ENCODE measurements at places on chromosomes 1 and 21. TPM values are rescaled to one million over a fixed set of nuclear protein-coding genes. Genes with fewer than 3 reads are reported as not detected.

The FLG2 gene
- total RNA-seq, result not detected

GRCh38 chr1:16926491-16927073 is 4.9 kb downstream of the CROCC start:
- H3K27me3 ChIP-seq, result peaks cover 4% of the 10 kb centered on the region
- H3K4me3 ChIP-seq, result no peak overlapping the region
- no peaks in the 10 kb centered on the region for H3K36me3 ChIP-seq
- DNase-seq, result no peak
- H3K27ac ChIP-seq, result no peak overlapping the region

DNA sequence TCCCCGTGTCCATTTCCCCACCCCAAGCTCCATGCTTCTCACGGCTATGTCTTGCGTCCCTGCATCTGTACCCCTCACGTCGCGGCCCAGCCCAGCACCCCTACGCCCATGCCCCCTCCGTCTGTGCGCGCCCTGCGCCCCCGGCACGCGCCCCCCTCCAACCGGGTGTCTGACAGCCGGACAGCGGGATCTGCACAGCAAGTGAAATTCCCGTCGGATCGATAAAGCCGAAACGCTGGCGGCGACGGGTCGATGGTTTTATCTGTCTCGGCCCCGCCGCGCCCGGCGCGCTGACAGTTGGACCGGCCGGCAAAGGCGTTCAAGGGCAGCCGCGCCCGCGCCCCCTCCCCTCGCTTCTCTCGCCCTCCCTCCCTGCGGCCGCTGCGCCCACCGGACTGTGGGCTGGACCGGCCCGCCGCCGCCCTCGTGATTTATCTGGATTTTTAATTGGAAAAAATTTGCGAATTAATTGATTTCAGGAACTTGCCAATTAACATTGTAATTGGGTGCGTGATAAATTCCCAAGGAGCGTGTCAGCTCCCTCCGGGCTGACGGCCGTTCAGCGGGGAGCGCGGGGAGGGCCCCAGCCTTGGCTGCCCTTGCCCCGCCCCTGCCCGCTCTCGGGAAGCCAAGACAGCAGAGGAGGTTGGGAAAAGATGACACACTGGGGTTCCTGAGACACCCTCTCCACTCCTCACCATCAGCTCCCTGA is 57.1 kb downstream of the TMEM53 start:
- no peaks in the 10 kb centered on the region for H3K36me3 ChIP-seq
- DNase-seq, result no peak
- no peak overlapping the region for H3K27ac ChIP-seq
- no peaks in the 10 kb centered on the region for H3K4me1 ChIP-seq

The SPRR2F gene
- total RNA-seq, result not detected

DNA sequence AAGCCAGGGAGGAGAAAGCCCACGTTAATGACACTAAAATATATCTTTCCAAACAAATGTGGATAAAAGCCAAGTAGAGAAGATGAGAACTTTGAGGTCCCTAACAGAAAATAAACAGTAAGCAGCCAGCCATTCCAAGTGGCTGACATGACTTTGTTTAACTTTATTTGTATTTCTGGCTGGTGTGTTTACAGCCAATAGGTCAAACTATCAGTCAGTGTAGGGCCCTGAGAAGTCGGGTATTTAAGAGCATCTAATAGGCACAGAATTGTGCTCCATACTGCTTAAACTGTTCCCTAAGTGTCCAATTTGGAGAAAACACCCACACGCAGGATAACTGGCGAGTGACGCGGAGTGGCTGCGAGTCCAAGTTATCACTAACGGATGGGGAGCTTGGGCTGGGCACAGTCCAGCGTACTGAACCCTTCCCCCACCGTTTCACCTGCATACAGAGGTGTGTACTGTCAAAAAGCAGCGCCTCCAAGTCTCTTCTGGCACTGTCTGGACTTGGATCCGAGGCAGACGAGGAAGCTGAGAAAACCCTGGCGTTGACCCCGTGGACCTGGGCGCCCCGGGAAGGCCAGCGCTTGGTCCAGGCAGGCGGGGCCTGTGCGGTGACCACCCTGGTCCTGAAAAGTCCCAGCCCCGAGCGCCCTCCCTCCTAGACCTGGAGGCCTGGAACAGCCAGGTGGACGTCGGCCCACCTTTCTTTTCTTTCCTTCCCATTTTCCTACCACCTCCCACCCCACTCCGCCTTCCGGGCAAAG is 662 bp upstream of the LGALS8 start:
- H3K4me3 ChIP-seq, result peak overlapping the region; percentile 99
- peak overlapping the region; percentile 100 for H3K27ac ChIP-seq
- peaks cover 42% of the 10 kb centered on the region for H3K4me1 ChIP-seq

The RHOU gene
- total RNA-seq, result 0.49 TPM

DNA sequence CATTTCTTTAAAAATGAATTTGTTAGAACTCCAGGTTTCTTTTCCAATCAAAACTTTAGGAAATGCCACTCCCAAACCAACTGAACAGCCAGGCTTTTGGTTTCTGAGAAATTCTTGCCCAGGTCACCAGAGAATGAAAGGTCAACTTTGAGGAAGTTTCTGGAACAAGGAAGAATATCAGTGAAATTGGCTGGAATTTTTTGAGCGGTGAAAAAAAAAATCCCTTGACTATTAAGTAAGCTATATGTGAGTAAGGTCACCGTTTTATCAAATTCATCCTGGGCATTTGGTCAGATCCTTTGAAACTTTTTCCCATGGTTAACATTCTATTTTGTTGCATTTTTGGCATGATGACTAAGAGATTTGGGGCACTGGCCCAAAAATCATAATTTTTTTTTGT is 469.3 kb downstream of the LTN1 start:
- H3K4me1 ChIP-seq, result peaks cover 8% of the 10 kb centered on the region

DNA sequence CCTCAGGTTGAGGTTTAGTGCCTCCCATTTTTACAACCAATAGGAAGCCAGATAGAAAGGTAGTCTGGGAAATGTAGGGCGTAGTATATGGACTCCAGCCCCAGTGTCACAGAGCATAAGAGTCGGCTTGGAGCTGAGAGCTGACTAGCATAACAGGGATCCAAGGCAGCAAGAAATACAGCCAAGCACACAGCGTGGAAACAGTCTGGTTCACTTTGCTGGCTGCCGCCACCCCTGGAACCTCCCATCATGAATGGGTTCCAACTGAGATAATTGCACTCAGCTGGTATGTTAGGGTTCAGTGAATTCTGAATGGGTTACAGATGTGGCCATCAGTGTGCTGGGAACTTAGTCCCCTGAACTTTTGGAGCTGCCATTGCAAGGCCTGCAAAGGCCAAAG is 76.7 kb upstream of the GPR88 start:
- H3K27me3 ChIP-seq, result no peaks in the 10 kb centered on the region
- peaks cover 15% of the 10 kb centered on the region for H3K36me3 ChIP-seq
- no peak overlapping the region for H3K4me3 ChIP-seq
- DNase-seq, result no peak
- H3K27ac ChIP-seq, result no peak overlapping the region

The SV2A gene
- total RNA-seq, result 18.6 TPM

- no peak overlapping the region for H3K27ac ChIP-seq
- no peaks in the 10 kb centered on the region for H3K27me3 ChIP-seq
- no peak for DNase-seq
- H3K36me3 ChIP-seq, result peaks cover 6% of the 10 kb centered on the region
These were observed 40.0 kb upstream of the OSBPL9 start for GRCh38 chr1:51576923-51577322.

DNA sequence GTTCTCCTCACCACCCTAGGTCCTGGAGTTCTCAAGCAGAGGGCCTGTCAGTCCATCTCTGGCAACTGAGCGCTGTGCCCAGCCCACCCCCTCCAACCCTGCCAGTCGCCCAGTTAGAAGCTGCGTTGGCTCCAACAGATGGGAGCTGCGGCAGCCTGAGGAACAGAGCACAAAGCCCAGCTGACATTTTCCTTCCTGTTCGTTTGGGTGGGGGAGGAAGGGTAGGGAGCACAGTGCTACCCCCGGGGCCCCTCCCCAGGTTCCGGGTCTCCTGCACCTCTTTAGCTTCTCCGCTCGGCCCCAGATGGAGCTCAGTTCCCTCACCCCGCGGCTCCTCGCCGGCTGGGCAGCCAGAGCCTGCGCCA is 1.4 kb downstream of the LRRN2 start:
- H3K27me3 ChIP-seq, result peaks cover 50% of the 10 kb centered on the region
- no peak overlapping the region for H3K27ac ChIP-seq
- no peak for DNase-seq
- no peaks in the 10 kb centered on the region for H3K36me3 ChIP-seq
- peak overlapping the region; percentile 34 for H3K4me3 ChIP-seq

The TTC24 gene
- 3.7 TPM for total RNA-seq

DNA sequence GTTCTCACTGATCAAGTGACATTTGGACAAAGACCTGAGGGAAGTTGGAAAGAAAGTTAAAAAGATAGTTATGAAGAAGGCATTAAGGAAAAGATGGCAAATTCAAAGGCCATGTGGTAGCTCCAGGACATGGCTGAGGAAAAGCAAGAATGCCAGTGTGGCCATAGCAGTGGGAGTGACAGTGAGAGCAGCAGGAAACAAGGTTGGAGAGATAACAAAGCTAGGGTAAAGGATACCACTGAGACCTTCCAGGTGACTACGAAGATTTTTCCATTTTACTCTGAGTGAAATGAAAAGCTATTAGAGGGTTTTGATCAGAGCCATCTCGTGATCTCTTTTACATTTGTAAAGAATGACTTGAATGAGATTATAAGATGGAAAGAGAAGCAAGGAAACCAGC is 170.6 kb downstream of the SLC44A5 start:
- H3K4me1 ChIP-seq, result no peaks in the 10 kb centered on the region
- H3K4me3 ChIP-seq, result no peak overlapping the region
- H3K27me3 ChIP-seq, result no peaks in the 10 kb centered on the region
- no peak overlapping the region for H3K27ac ChIP-seq
- no peaks in the 10 kb centered on the region for H3K36me3 ChIP-seq

- H3K4me3 ChIP-seq, result no peak overlapping the region
- H3K4me1 ChIP-seq, result peaks cover 9% of the 10 kb centered on the region
- no peak overlapping the region for H3K27ac ChIP-seq
- DNase-seq, result no peak
These were observed 7.2 kb upstream of the RIPPLY3 start for GRCh38 chr21:36999131-36999898.

The C1orf87 gene
- total RNA-seq, result not detected

- H3K36me3 ChIP-seq, result peaks cover 3% of the 10 kb centered on the region
- DNase-seq, result no peak
- H3K27me3 ChIP-seq, result peaks cover 12% of the 10 kb centered on the region
- H3K4me3 ChIP-seq, result no peak overlapping the region
These were observed 3.2 kb upstream of the ARTN start for GRCh38 chr1:43930168-43930948.

The PRXL2B gene
- 42.1 TPM for total RNA-seq

The RGS16 gene
- 143 TPM for total RNA-seq

The LCE2A gene
- total RNA-seq, result not detected

DNA sequence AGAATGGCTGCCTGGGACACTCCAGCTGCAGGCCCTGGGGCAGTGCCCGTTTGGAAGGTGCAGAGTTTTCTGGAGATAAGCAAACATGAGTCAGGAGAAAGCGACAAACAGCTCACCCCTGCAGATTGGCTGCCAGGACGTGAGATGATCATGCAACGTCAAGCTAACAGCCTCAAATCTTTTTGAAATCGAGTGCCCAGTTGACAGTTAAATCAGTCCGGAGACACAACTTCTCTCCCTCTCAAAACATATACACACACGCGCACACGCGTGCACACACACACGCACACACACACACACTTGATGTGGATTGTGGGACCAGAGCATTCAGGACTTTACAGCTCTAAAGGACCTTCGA is 49.4 kb downstream of the TENT5C start:
- peak overlapping the region; percentile 87 for H3K27ac ChIP-seq
- peaks cover 11% of the 10 kb centered on the region for H3K27me3 ChIP-seq
- no peak for DNase-seq
- peaks cover 85% of the 10 kb centered on the region for H3K4me1 ChIP-seq
- peak overlapping the region; percentile 80 for H3K4me3 ChIP-seq

- H3K36me3 ChIP-seq, result no peaks in the 10 kb centered on the region
- H3K4me3 ChIP-seq, result no peak overlapping the region
- no peak for DNase-seq
These were observed 38.9 kb downstream of the AJAP1 start for GRCh38 chr1:4693331-4693730.

The CELA3A gene
- not detected for total RNA-seq

GRCh38 chr1:19384772-19385187 is 72.7 kb downstream of the SLC66A1 start:
- H3K27me3 ChIP-seq, result no peaks in the 10 kb centered on the region
- peaks cover 23% of the 10 kb centered on the region for H3K36me3 ChIP-seq
- no peak overlapping the region for H3K4me3 ChIP-seq
- no peak for DNase-seq
- H3K4me1 ChIP-seq, result peaks cover 22% of the 10 kb centered on the region

DNA sequence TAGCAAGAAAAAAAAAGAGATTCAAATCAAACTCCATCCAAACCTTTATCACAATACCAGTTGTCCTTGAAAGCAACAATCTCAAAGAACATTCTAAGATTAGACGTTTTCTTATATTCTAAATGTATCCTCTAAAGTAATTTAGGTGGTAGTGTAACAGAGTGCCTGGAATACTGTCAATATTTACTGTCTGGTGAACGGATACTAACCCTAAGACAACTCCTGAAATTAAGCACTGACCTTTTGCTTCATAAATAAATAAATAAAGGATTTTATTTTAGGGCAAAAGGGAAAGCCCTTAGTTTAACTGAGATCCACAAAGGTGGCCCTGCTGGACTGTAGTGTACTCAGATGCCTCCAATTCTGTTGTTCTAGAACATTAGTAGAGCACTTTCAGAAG is 9.9 kb upstream of the USH2A start:
- H3K27me3 ChIP-seq, result no peaks in the 10 kb centered on the region
- no peak for DNase-seq
- H3K4me1 ChIP-seq, result no peaks in the 10 kb centered on the region
- H3K4me3 ChIP-seq, result no peak overlapping the region
- no peak overlapping the region for H3K27ac ChIP-seq

GRCh38 chr1:29939079-29939478 is 702.8 kb downstream of the PTPRU start:
- H3K4me3 ChIP-seq, result no peak overlapping the region
- no peaks in the 10 kb centered on the region for H3K4me1 ChIP-seq
- H3K36me3 ChIP-seq, result no peaks in the 10 kb centered on the region

The GCSAML gene
- not detected for total RNA-seq

DNA sequence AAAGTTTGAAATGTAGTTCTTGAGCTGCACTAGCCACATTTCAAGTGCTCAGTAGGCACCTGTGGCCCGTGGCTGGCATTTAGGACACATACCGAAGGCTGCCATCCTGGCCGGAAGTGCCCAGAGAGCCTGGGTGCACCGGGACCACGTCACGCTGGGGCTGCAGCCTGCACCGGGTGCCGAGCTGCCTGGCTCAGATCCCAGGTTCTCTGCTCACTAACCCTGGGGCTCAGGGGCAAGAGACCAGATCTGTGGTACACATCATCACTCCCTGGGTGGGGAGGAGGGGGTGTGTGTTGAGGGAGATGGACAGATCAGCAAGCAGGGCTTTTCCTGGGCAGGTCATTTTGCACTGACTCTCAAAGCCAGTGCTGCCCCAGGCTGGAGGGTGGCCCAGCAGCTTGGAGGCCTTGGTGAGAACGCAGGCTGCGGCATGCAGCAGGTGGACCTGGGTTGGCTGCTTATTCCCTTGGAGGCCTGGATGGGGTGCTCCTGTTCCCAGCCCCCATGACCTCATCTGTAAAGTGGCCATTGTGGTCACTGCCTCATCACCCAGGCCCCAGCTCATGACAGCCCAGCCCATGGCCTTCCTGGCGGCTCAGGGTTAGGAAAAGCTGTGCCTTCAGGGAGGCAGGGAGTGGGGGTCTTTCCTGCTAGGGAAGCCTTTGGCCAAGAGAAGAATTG is 23.6 kb downstream of the TMEM201 start:
- peaks cover 4% of the 10 kb centered on the region for H3K36me3 ChIP-seq
- no peak overlapping the region for H3K4me3 ChIP-seq
- H3K4me1 ChIP-seq, result no peaks in the 10 kb centered on the region
- no peaks in the 10 kb centered on the region for H3K27me3 ChIP-seq
- H3K27ac ChIP-seq, result no peak overlapping the region

The FAM167B gene
- 0.57 TPM for total RNA-seq

The TINAGL1 gene
- total RNA-seq, result not detected

The C8B gene
- not detected for total RNA-seq

Measured in activated T-helper 1 cell treated with anti-CD3 and anti-CD28 coated beads, Interleukin-12 subunit alpha, Interleukin-12 subunit beta, Interleukin-2, Interleukin-4 antibody, amounts not matched to agents 30 ng/mL and 10 ng/mL and 1 ng/mL, durations not matched to agents 14 hours and 24 hours and 36 hours (primary cell).